ENCODE measurements at places on chromosomes 5 and 9.
A peak's percentile ranks its signal among the peaks of the same experiment; 100 is the strongest.

- no peak for DNase-seq
Observed at GRCh38 chr5:17316970-17317459, 99.6 kb downstream of the BASP1 start.

DNA sequence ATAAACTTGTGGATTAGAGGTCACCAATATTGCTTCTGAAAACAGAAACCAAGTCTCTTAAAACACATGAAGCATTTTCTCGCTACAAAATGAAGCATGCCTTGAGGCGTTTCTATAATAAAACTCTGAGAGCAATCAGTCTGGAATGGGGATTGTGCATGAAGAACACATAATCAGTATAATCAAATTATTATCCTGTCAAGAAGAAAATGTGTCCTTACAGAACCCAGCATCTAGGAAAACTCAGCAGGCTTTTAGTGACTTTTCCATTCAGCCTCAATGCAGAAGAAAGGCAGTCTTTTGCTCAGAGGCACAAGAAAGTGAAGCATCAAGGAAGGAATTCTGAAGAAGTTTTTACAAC is 121.9 kb downstream of the CDH18 start:
- DNase-seq, result no peak

GRCh38 chr5:138721979-138722378 is 31.2 kb upstream of the CTNNA1 start:
- DNase-seq, result no peak

DNA sequence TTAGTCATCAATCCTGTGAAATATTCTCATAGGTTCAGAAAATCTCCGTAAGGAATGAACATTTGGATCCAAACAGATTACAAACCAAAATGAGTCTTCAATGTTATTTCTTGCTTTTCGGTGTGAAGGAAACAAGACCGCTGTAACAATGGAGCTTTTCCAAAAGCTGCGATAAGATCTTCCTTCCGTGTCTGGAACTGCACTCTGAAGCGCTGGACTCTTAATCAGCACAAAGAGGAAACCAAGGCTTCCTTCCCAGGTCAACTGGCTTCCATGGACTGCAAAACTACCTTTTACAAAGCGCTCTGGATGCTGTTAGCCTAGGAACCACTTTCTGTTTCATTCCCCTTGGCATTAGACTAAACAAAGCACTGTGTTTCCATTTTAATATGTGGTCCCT is 137.9 kb upstream of the BASP1 start:
- DNase-seq, result no peak

GRCh38 chr9:128385496-128386460 is 14.6 kb downstream of the URM1 start:
- no peak for DNase-seq

DNA sequence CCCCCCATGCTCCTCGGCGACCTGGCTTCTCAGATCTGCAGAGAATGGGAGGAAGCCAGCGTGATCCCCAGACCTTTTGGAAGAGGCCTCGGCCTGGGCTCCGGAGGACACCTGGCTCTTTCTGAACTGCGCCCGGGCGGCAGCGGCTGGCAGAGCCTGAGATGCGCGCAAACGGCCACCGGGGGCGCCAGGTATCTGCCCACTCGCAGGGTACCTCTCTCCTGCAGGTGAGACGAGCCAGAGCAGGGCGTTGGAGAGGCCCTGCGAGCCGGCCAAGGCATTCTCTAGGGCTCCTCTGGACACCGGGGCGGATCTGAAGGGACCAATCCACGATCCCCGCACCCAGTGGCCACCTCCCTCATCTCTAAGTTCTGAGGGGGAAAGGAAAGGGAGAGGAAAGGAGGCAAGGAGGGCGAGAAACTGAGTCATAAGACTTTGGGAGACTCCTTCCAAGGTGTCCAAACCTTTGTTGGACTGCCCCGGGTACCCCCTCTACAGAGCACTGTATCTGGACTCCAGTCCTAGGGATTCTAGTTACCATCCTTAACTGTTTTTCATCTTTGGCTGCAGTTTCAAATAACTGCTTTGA is 55.0 kb upstream of the SLC46A2 start:
- DNase-seq, result no peak

DNA sequence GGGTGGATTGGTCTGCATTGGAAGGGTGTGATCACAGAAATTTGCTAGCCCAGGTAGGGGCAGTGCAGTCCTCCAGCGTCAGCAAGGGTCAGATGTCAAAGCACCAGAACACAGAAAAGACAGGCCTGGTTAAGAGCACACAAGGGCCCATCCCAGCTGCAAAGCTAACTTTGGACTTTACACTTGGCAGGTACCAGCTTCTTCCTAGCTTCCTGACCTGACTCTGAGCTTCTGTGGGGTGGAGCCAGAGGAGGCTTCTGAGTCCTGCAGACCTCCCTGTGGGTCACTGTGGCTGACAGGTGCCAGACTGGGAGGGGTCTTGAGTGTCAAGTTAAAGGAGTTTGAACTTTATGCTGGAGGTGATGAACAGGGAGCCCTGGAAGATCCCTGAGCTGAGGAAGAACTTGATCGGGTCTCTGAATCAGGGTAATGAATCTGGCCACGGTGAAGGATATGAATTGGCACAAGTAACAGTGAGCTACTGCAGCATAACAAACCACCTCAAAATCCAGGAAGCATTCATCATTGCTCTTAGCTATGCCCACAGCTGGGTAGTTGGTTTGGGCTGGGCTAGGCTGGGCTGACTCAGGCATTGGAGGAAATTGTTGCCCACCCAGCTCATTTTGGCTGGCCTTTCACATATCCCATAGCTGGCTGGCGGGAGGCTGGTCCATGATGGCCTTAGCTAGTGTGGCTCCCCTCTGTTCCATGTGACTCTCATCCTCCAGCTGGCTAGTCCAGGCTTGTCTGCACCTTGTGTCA is 63.4 kb downstream of the BARX1 start:
- peak; percentile 21 for DNase-seq

GRCh38 chr9:98477884-98478283 is 222.4 kb upstream of the TBC1D2 start:
- DNase-seq, result no peak

- DNase-seq, result no peak
Observed at GRCh38 chr5:33448118-33448517, 7.4 kb downstream of the TARS1 start.

GRCh38 chr5:172109749-172110148 is 78.3 kb downstream of the STK10 start:
- no peak for DNase-seq

- no peak for DNase-seq
Observed at GRCh38 chr5:14328144-14328543, 185.0 kb downstream of the TRIO start.

- no peak for DNase-seq
Observed at GRCh38 chr5:55416306-55416705, 108.5 kb downstream of the MTREX start.

DNA sequence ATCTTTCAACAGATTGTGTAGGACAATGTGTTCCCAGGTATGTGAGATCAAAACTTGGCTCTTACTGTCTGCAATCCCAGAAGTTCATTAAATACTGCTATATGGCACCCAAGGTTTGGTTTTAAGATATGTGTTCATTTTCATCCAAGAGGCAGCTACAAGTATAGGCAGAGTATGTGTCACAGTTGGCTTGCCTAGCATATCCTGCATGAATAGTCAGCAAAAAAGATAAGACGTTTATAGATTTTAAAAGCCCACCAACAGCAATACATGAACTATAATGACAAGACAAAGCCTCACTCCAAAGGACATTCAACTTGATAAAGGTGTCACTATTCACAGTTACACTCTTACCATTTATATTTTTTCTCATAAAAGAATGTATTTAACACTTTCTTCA is 99.1 kb downstream of the BNC2 start:
- DNase-seq, result no peak

- DNase-seq, result no peak
Observed at GRCh38 chr9:97593960-97594359, 39.2 kb downstream of the TSTD2 start.

- DNase-seq, result no peak
Observed at GRCh38 chr5:175520873-175521272, 42.5 kb downstream of the SFXN1 start.

GRCh38 chr5:31492869-31493268 is 39.0 kb downstream of the DROSHA start:
- DNase-seq, result no peak

DNA sequence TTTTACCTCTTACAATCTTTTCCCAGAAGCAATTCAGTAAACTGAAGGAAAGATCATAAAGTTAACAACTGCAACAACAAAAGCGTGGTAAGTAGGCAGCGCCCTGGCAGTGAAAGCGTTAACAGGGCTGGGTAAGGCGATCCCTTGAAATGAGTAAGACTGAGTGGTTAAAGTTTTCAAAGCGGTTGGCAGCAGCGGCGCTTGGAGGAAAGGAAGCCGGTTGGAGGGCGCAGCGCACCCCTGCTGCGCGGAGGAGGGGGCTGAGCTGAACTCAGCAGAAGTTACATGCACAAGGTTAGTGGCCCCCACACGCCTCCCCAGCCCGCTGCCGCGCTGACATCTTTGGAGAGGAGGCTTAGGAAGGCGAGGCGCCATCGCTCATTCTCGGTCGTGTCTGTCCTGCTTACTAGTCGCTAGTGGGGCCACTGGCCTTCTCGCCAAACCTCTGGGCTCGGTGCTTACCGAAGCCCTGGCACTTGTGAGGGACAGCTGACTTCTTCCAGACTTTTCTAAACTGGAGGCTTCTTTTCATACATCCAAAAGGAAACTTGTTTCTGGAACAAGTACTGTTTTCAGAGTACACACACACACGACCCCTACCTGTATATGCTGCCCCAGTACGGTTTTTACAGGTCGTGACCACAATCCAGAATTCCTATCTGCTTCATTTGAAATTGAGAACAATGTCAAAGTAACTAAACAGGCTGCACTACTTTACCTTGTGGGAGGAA is at the start of gene SH3RF2:
SH3RF2 (plus strand) TSS at position 178 of the 731 bp plus-strand sequence. CDS start 1,351 bp downstream, outside the sequence.
- peak; percentile 74 for DNase-seq

DNA sequence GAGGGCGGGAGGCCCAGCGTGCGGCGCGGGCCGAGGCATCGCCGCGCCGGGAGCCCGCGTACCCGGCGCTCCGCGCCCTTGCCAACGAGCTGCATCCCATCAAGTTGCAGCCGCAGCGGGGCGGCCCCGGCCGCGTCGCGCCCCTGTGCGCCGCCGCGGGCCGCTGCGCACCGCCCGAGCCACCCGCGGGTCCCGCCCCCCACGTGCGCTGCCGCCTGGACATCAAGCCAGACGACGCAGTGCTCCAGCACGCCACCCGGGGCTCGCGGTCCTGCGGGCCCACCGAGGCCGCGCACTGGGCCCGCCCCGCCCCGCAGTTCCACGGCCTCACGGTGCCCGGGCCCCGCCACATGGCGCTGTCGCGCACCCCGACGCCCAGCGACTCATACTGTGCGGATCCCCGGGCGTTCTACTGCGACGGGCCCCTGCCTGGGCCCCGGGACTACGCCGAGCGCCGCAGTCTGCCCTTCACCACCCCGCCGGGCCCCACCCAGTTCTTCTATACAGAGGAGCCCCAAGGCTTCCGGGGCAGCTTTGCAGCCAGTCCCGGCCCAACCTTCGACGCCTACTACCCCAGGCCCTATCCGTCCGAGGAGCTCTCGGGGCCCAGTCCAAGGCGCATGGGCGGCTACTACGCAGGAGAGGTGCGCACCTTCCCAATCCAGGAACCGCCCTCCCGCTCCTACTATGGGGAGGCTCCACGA is 2.6 kb downstream of the AJM1 start:
- no peak for DNase-seq

GRCh38 chr9:126781186-126782052 is 23.4 kb upstream of the ZBTB43 start:
- DNase-seq, result peak; percentile 77

DNA sequence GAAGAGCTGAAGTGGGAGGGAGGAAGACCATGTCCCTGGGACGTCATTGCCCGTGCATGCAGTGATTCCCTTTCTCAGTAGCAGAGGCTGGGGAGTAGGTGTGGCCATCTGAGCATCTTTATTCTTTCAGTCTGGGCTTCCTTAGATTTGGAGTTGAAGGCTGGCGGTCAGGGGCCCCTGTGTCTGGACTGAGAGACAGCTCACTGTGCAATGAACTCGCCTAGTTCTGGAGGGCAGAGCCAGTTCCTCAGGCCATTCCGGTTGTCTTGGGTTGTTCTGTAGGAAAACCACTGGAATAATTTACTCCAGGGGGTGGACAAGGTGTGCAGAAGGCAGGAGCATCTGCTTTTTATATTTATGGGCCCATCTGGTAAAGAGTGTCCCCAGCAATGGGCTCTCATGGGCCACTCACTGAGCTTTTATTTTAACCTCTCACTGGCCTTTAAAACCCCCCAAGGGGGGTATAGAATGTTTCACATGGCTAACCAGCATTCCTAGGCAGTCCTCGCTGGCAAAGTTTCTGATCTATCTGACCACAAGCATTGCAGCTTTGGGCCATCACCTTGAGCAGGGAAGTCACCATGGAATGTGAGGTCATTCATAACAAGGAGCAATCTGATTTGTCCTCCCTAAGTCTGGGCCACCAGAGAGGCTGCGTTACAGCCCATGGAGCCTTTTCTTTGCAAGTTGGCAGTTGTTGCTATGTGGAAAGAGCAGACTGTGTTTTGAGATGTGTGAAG is 9.2 kb downstream of the STC2 start:
- DNase-seq, result no peak

GRCh38 chr9:130447193-130447816 is 2.5 kb downstream of the ASS1 start:
- DNase-seq, result no peak

DNA sequence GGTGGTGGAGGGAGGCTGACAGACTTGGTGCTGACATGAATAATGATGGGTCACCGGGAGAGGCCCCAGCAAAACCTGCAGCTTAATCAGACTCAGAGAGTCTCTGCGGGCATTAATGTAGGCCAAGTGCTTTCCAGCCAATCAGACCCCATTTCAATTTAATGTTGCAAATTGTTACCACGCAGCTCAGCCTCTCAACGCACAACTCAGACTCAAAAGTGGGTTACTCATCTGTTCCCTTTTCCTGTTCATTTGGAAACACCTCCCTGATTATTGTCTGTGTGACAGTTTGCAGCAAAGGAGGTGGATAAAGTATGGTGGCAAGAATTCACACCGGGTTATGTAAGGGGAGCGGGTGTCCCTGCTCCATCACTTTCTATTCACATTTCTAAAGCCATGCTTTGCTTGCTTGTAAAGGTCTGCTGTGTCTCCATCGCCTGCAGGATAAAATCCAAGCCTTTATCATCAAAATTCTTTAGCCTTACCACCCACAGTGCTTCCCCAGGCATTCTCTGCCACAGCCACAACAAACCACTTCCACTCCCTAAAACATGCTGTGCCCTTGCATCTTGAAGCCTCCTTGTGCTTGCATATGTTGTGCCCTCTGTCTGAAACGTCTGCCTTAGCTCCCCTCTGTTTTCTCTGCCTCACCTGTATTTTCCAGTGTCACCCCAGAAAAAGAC is 156.5 kb downstream of the ASTN2 start:
- DNase-seq, result no peak

DNA sequence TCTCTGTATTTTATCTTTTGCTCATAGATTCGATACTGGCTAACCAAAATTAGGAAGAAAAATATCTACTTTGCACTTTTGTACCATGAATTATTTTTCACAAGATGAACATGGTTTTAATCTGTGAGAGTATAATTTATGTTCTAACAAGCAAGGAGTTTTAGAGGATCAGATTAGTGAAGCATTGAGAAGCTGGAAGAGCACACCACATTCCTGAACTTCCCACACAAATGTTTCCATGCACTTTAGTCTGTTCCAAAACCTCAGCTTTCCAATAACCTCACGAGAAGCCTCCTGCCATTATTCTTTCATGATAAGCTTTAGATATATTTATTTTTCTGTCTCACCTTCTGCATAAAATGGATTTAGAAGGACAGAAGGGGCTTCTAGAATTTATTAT is 98.7 kb upstream of the MPDZ start:
- DNase-seq, result no peak

GRCh38 chr5:147673266-147673665 is 109.3 kb downstream of the JAKMIP2 start:
- no peak for DNase-seq
